ENCODE measurements at places on chromosomes 1 and 21. TPM values are rescaled to one million over a fixed set of nuclear protein-coding genes. Genes with fewer than 3 reads are reported as not detected.
A peak's percentile ranks its signal among the peaks of the same experiment; 100 is the strongest.

The SELL gene
- total RNA-seq, result 11.4 TPM

The CTSE gene
- total RNA-seq, result not detected

DNA sequence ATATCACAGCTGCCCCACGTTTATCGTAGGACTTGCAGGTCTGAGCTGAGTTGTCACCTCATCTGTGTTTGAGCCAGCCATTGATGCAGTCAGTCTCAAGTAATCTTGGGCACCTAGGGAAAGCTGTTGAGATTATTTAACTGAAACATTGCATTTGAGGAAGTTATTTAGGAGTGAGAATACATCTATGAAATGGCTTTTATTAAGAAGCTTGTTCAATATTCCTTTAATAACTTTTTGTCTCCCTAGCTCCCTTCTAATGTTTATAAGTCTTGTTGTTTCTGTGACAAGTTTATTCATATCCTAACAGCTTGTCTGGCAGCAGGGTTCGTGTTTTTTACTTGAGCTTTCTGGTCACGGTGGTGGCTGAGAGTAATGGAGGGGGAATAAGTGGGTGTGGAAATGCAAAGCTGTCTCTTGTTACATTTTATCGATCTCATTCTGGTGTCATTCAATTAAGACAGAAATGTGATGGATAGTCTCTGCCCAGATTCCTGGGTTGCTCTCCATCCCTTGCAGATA is 555.9 kb downstream of the USP25 start:
- no peak for DNase-seq
- H3K4me1 ChIP-seq, result no peaks in the 10 kb centered on the region
- no peaks in the 10 kb centered on the region for H3K36me3 ChIP-seq

DNA sequence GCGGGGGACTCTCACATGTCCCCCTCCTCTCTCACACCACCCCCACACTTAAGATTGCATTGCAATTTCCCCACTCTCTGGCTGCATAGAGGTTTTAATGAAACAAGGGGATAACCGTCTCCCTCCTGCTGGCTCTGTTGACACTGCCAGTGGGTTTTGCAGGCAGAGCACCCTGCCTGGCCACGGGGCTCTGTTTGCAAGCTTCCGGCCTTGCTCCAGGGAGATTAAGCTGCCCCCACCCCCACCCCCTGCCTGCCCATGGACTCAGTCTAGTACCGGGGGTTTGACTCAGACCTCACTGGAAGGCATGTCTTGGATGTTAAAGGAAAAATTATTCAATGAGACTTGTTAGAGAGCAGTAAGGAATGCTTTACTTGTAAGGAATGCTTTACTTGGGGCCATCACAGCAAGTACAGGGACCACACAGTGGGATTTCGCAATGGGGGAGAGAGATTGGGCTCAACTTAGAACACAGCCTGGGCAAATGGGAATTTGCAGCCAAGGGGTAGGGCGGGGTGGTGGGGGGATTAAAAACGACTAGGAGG is 101.0 kb downstream of the AJAP1 start:
- H3K36me3 ChIP-seq, result no peaks in the 10 kb centered on the region
- DNase-seq, result no peak
- H3K27ac ChIP-seq, result no peak overlapping the region
- H3K4me3 ChIP-seq, result no peak overlapping the region

- H3K27me3 ChIP-seq, result no peaks in the 10 kb centered on the region
- no peak overlapping the region for H3K27ac ChIP-seq
- no peaks in the 10 kb centered on the region for H3K36me3 ChIP-seq
- no peak for DNase-seq
- H3K4me3 ChIP-seq, result no peak overlapping the region
These were observed 23.3 kb upstream of the ZNF326 start for GRCh38 chr1:89971600-89971999.

- H3K36me3 ChIP-seq, result no peaks in the 10 kb centered on the region
- H3K27ac ChIP-seq, result no peak overlapping the region
- no peak for DNase-seq
These were observed 9.2 kb upstream of the VPS26C start for GRCh38 chr21:37276377-37276776.

The S100PBP gene
- 37.4 TPM for total RNA-seq

DNA sequence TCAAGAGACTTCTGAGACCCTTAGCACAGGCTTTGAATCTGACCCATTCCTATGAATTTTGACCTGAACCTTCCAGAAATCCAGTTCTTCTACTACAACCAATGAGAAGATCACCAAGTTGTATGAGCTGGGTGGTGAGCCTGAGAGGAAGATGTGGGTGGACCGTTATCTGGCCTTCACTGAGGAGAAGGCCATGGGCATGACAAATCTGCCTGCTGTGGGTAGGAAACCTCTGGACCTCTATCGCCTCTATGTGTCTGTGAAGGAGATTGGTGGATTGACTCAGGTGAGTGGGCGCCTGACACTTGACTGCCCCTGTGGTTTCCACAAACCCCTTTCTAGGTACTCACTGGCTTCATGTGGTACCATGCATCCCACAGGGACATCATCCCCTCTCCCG is 20.0 kb upstream of the PIGV start:
- H3K27ac ChIP-seq, result no peak overlapping the region
- DNase-seq, result no peak
- no peak overlapping the region for H3K4me3 ChIP-seq
- peaks cover 5% of the 10 kb centered on the region for H3K4me1 ChIP-seq

- H3K27ac ChIP-seq, result no peak overlapping the region
- no peak for DNase-seq
- no peaks in the 10 kb centered on the region for H3K36me3 ChIP-seq
- H3K4me1 ChIP-seq, result no peaks in the 10 kb centered on the region
These were observed 196.6 kb downstream of the MATN1 start for GRCh38 chr1:30526652-30527345.

DNA sequence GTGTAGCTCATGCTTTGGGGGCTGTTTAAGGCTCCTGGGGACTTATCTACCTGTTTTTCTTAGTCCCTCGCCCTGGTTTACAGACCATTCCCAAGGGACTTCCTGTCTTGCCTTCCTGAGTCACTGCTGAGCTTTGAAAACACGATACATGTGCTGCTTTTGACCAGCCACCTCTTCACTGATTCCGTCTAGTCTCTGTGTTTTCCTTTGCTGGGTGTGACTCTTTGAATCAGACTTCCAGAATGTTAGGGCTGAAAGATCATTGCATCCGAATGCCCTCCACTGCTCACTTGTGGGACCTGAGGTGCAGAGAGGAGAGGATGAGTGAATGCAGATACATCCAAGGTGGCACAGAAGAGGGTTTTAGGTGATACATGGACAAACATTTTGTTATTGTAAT is 35.4 kb upstream of the CITED4 start:
- H3K4me3 ChIP-seq, result no peak overlapping the region
- H3K36me3 ChIP-seq, result no peaks in the 10 kb centered on the region
- no peak overlapping the region for H3K27ac ChIP-seq
- no peak for DNase-seq
- H3K4me1 ChIP-seq, result peaks cover 2% of the 10 kb centered on the region

The ITLN2 gene
- not detected for total RNA-seq

The ILDR2 gene
- 0.66 TPM for total RNA-seq

The PROK1 gene
- 0.27 TPM for total RNA-seq

The CD84 gene
- 10.8 TPM for total RNA-seq

- DNase-seq, result no peak
- H3K27ac ChIP-seq, result no peak overlapping the region
- no peaks in the 10 kb centered on the region for H3K36me3 ChIP-seq
- H3K4me1 ChIP-seq, result peaks cover 13% of the 10 kb centered on the region
These were observed 86.9 kb upstream of the UBE2U start for GRCh38 chr1:64116537-64116936.

- peaks cover 3% of the 10 kb centered on the region for H3K36me3 ChIP-seq
- H3K27me3 ChIP-seq, result no peaks in the 10 kb centered on the region
- no peak overlapping the region for H3K4me3 ChIP-seq
- DNase-seq, result no peak
- H3K27ac ChIP-seq, result no peak overlapping the region
These were observed 163.2 kb upstream of the MAP1LC3C start for GRCh38 chr1:242162140-242162539.

- no peaks in the 10 kb centered on the region for H3K36me3 ChIP-seq
- DNase-seq, result no peak
- no peak overlapping the region for H3K27ac ChIP-seq
- no peak overlapping the region for H3K4me3 ChIP-seq
- no peaks in the 10 kb centered on the region for H3K4me1 ChIP-seq
These were observed 299.9 kb upstream of the PLD5 start for GRCh38 chr1:242824435-242824834.

GRCh38 chr1:33997127-33998036 is 133.5 kb downstream of the HMGB4 start:
- DNase-seq, result no peak
- H3K36me3 ChIP-seq, result no peaks in the 10 kb centered on the region
- H3K4me3 ChIP-seq, result no peak overlapping the region
- H3K4me1 ChIP-seq, result no peaks in the 10 kb centered on the region
- no peaks in the 10 kb centered on the region for H3K27me3 ChIP-seq

DNA sequence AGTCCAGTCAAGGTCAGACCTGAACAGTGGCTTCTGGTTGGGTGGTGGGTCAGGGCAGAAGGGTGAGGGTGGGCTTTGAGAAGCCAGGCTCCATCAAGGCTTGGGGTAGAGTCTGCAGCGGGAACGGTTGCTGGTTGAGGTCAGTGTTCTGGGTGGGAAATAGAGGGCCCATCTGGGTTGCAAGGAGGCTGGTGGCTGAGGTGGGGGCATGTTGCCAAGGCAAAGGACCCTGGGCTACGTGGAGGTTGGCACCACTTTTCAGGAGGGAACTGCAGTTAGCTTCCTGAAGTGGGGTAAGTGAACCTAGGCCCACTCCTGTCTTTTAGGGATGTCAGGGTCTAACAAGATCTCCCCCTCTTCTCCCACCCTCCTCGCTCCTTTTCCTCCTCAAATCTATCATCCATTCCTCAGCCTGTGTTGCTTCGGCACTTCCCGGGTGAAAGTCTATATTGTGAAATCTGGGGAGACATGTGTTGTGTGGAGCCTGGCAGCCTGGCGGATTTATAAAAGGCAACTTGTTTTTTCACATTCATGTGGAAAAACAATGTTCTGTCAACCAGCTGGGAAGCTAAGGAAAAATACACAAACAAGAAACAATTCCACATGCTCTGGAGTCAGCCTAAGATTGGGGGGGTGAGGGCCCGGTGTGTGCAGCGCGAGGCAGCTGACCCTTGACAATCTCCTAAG is 1.5 kb downstream of the IL22RA1 start:
- H3K27ac ChIP-seq, result no peak overlapping the region
- no peaks in the 10 kb centered on the region for H3K36me3 ChIP-seq
- H3K27me3 ChIP-seq, result no peaks in the 10 kb centered on the region
- peak; percentile 41 for DNase-seq

The PDC gene
- total RNA-seq, result not detected

The WNT9A gene
- total RNA-seq, result 0.94 TPM

The SIK1 gene
- 51.4 TPM for total RNA-seq

The DDX20 gene
- 8.8 TPM for total RNA-seq

The CFAP57 gene
- 0.13 TPM for total RNA-seq

The F13B gene
- not detected for total RNA-seq

All from aorta (tissue), 5 donors.